ENCODE measurements at places on chromosomes 5 and 9.

- no peak for DNase-seq
Observed at GRCh38 chr5:6631441-6631840, 1.4 kb downstream of the NSUN2 start.

- no peak for DNase-seq
Observed at GRCh38 chr5:150639377-150639692, 1.1 kb upstream of the SYNPO start.

DNA sequence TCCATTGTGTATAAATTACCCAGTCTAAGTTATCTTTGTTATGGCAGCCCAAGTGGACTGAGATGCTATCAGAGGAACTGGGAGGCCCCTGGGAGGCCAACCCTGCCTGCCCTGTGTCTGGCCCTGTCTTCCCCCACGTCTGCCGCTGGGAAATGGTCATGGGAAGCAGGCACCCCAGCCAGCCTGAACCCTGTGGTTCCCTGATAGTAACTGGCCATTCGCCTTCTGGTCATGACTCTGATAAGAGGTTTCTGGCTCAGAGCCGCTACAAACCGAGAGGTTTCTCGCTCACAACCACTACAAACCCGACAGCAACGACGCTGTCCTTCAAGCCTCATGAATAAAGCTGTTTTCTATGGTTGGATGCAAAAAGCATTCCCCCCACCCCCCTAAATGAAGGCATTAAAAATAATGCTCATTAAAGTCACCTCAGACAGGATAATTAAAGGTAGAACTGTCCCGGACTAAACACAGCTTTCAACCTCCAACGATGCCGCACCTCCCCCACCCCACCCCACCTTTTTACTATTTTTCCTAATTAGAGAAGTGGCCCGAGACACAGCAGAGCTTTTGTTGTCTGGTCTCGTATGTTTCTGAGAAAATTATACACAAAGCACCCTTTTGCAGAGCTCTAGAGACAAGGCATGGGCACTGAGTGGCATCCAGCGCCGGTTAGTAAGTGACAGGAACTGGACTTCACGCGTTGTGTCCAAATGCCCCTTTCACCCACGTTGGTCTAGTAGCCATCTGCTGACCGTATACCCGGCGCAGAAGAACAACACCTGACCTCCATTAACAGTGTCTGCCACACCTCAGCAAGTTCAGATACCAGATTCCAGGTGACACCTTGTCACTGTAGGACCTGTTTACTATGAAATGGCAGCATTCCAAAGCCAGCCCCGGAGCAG, 140.8 kb downstream of the COL23A1 start:
- DNase-seq = no peak

DNA sequence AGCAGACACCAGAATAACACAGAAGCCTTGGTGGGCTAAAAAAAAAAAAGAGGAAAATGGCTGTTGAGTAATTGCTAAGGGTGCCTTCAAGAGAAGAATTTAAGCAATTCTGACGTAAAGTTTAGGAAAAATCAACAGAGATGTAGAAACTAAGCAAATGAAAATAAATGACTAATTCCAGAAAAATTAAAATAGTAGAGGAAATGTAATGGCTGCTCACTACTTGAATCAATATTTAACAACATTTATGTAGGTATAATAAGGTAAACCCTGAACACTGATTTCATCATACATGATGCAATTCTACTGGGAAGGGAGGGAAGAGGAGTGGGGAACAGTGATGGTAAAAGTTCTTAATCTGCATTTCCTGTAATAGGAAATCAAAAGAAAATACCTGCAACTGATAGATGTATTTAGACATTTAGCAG, 41.4 kb downstream of the PUM3 start:
- no peak for DNase-seq

DNA sequence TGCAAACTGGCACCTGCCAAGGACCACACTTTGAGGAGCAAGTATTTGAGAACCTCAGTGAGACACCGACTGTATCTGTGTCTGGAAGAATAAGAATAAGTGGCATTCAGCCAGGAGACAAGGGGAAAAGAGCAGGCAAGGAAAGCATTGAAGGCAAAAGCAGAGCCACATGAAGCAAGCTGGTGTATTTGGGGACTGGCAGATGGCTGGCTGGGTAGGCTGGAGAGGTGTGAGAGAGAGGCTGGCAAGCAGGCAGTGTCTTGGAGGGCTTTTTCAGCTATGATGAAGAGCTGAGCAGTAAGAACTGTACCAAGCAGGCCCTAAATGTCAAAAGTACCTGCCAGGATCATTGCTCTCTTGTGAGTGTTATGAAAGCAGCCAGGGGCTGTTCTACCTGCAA, 14.1 kb upstream of the C5orf58 start:
- no peak for DNase-seq

DNA sequence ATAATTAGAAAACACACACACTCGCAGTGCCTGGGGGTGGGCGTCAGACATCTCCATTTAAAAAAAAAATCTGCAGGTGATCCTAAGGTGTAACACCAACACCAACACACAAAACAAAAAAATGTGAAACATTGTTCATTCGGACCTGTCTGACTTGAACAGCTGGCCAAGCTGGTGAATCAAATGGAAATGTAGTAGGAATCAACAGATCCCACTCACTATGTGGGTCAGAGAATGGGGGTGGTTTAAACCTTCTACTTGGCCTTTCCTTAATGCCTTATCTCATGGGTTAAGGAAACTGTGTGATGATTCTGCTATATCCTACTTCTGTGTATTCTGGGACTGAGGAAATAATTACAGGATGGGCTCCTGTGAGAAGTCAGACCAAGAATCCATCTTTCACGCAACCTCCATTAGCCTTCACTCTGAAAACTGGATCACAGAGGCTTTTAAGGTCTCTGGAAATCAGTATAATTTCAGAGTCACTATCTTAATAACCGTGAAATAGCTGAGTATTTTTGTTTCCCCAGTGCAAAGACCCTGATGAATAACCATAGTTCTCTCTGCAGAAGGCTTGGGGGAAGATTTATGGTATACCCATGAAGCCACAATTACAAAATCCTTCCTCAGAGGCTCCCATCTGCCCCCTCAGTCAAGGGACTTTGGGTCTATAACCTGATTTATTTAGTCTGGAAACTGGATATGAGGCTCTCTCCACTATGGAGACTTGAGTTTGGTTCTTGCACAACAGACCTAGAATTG, 17.2 kb upstream of the MCCC2 start:
- no peak for DNase-seq

GRCh38 chr5:127840198-127840524, 137.0 kb downstream of the CCDC192 start:
- no peak for DNase-seq

GRCh38 chr5:45288746-45289145, 407.4 kb downstream of the HCN1 start:
- no peak for DNase-seq

DNA sequence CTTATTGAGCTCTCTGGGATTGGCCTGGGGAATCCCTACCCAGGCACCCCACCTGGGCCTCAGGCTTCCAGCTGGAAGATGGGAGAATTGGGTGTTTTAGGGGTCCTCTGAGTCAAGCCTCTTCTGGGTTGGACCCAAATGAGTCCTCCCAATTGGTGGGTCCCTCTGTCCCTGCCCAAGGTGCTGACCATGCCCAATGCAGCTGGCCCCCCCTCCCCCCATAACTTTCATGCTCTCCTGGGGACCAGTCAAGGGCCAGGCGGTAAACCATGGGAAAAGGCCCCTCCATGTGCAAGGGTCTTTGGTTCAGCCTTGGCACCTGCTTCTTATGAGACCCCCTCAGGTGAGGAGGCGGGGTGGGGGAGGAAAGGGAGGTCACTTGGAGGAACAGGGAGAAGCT, 3.4 kb upstream of the PSD2 start:
- no peak for DNase-seq

- DNase-seq = no peak
Observed at GRCh38 chr9:91840469-91840868, 109.6 kb downstream of the ROR2 start.
